CD4-positive, alpha-beta T cell treated with Interleukin-21 for 1 hour (primary cell): ENCODE measurements at places on chromosomes 4 and X.
A peak's percentile ranks its signal among the peaks of the same experiment; 100 is the strongest.

DNA sequence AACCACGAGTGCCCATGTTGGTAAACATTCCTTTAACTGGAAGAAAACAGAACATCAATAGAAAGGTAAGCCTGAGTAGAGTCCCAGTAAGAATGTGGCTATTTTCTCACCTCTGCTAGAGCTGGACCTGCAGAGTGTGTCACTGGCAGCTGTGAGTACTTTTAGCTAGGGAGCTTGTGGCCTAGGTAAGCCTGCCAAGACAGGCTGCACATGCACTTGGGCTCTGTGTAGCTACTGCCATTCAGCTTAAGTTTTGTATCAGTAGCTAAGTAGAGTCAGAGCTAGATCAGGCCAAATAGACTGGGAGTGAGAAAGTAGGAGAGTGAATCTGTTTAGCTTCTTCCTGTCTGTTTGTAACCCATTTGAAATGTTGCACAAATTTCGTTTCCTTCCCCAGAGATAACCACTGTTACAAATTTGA, 35.3 kb downstream of the RBPJ start:
- no peak for DNase-seq

DNA sequence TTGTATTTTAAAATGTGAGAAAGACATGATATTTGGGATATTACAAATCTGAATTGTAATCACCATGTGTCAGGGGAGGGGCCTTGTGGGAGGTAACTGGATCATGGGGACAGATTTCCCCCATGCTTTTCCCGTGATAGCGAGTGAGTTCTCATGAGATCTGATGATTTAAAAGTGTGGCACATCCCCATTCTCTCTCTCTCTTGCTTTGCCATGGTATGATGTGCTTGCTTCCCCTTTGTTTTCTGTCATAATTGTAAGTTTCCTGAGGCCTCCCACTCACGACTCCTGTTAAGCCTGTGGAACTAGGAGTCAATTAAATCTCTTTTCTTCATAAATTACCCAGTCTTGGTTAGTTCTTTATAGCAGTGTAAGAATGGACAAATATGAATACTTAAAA, 39.0 kb downstream of the CCDC158 start:
- DNase-seq, result no peak

DNA sequence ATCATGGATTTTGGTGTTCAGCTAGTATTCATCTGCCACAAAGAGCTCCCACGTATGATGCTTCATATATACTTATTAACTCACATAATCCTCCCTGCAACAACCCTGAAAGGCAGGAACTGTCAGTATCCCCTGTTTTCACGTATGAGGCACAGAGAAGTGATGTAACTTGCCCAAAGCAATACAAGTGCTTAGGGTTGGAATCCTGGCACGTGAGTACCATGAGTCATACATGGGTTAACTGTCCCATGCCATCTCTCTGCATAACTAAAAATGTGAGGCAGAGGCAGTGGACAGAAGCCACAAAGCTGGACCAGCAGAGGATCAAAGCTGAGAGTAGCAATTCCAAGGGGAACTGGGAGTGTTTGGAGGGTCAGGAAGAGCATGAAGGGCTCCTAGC, 35.7 kb upstream of the EGFL6 start:
- DNase-seq, result no peak

DNA sequence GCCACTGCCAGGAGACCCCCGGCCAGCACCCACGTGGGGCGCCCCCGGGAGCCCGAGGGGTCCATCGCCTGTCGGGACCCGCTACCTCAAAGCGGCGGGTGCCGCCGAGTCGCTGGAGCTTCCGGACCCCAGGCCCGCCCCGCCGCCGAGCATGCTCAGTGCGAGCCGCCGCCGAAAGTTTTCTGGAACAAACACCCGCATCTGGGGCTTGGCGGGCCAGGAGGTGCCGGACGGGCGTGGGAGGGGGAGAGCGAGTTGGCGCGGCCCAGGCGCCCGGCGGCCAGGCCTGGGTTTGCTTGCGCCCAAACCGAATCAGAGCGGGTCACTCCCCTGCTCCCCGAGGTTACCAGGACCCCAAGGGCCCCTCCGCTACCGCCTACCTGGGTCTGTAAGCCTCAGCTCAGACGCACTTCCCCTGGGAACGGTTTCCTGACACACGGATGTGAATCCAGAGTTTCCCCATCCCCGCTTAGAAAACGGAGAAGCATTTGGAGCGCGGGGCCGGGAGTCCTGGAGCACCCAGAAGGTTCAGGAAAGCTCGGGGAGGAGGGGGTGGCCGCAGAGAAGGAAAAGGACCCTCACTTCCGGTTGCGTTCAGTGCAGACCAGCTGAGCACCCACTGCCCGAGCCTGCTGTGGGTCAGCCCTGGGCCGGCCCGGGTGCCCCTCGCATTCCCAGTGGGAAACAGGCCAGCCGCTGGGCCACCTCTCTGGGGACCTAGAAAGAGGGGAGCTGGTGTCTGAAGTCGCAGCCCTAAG, at the start of gene EVC2:
TSS of gene EVC2 (minus strand) at position 111 of the 758 bp plus-strand sequence. CDS start at position 65, 46 bp downstream.
- DNase-seq, result peak; percentile 27

- no peak for DNase-seq
Observed at GRCh38 chrX:131607792-131608369, 64.0 kb downstream of the OR13H1 start.

GRCh38 chrX:123173833-123174232, 10.2 kb upstream of the GRIA3 start:
- DNase-seq, result no peak

DNA sequence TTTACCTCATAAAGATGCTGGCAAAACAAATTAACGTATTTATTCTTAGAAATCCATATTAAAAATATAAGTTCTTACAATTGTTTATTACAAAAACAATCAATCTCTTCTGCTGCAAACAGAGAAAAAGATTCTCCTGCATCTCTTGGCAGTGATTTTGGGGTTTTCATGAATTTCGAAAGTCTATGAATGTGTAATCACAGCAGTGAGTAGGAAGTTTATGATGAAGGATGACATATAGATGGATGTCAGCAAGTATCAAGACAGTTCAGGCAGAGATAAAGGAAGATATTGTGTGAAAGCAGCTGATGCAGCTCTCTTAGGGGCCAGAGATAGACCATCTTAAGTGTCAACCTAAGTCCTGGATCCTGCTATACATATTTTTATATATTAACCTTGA, 196.9 kb upstream of the BANK1 start:
- DNase-seq, result no peak

- no peak for DNase-seq
Observed at GRCh38 chr4:113634081-113634969, 127.2 kb downstream of the CAMK2D start.

DNA sequence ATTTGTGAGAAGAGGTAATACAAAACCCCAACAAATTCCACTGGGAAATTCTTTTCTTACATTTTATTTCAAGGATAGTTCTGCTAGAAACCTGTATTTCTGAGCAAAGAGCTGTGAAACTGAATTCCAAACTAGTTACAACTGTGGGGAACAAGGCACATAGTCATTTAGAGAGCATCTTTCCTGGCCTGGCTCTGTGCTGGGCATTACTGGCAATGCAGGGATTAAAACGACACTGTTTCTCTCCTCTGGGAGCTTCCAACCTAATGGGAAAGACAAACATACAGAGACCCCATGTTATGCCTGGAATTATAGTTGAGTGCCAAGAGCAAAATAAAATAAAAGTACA, 36.5 kb downstream of the SUPT20HL1 start:
- DNase-seq, result no peak

DNA sequence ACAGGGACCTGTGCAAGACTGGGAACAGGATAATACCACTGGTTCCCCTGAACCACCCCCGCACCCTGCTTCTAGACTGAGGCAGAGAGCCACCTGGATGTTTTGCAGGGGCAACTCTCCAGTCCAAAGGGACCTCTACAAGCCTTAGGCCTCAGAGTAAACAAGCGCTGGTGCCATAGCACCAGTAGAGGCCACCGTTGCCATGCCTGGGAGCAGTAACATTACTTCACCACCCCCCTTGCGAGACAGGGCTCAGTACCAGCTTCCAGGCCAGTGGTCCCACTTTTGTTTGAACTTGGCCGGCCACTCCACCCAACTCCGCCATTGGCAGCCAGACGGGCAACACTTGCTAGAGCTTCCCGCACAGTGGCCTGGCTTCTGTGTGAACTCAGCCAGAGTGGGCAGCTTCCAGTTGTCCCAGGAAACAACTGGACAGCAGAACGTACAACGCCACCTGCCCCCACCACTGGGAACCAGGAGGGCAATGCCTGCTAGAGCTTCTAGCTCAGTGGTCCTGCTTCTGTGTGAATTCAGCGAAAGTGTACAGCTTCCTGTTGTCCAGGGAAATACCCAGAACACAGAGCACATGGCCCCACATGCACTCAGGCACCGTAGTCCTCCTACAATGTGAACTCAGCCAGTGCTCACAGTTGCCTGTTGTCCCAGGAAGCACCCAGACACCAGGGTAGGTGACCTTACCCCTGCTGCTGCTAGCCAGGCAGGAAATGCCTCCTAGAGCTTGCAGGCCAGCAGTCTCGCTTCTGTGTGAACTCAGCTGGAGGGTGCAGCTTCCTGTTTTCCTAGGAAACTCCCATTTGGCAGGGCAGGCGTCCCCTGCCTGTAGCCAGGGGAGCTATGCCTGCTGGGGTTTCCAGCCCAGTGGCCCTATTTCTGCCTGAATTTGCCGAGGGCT, 39.9 kb upstream of the PCDH19 start:
- DNase-seq, result no peak

- no peak for DNase-seq
Observed at GRCh38 chrX:97682991-97683840, 799.5 kb downstream of the RPA4 start.

GRCh38 chrX:8288590-8288989, 117.5 kb upstream of the VCX2 start:
- no peak for DNase-seq

GRCh38 chr4:155900381-155900780, 3.1 kb upstream of the TDO2 start:
- DNase-seq, result no peak

DNA sequence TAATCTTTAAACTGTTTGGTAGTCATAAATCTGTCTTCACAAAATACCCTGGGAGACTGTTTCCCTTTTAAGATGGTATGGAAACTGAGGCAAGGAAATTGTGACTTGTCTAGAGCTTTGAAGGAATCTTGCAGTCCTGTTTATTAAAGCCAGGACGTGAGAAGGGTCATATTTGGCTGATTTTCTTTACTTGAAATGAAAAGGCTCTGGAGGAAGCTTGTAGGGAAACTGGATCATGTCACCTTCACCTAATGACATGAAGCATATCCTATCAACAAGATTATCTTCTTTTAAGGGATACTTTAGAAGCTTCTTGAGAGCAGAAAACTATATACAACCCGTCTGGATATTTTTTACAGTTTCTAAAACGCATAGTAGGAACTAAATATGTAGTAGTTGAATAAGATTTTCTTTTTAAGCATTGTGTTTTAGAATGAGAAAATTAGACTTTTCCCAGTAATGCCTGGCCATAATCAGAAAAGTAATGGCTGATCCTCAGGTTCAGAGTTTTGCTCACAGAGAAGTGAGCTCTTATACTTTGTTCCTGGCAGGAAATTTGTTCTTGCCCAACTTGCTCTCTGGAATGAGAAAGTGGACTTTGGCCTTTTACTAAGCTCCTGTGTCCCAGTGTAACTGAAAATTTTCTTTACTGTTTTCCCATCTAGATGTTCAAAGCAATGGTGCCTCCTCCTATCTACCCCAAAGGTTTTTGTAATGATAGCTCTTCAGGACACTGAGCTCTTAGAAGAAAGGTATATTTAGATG, 136.8 kb upstream of the AFF2 start:
- no peak for DNase-seq

DNA sequence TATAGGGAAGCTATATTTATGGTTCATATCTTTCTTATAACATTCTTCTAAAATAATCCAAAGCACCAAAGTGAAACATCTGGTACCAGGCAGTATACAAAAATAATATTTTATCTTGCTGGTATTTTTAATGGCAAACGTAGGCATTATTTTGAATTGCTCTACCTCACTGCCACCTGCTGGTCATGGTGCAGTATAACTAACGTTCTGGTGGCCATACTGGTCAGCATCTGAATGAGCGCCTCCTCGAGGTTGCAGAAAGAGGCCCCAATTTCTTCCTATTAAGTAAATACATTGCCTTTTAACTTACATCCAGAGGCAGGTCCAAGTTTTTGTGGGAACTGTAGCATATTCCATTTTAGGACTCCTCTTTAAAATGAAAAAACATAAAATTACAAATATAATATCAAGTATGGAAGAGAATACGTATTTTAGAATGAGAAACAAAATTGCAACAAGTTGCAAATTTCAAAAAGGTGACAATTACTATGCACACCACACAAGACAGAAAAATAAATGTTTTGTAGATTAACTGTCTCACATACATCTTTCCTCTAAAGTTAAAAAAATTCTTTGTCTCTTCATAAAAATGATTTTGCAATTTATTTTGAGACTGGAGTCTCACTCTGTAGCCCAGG, 22.9 kb upstream of the CWH43 start:
- peak; percentile 84 for DNase-seq

DNA sequence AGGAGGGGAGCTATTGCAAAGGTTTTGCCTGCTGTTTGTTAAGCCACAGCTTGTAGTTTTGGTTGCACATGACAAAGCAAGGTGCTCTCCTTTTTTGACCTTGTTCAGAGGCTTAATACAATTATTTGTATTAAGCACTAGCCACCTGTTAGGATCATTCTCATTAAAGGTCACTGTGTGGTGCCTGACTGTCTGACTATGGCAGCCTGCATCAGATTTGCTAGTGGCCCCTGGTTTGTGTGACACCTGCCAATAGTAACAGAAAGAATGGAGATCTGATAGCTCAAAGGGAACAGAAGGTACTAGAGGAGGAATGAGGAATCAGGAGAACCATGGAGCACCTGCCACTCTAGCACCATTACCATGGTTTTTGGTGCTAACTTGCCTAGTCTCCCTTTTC, 102.5 kb downstream of the POLA1 start:
- no peak for DNase-seq

DNA sequence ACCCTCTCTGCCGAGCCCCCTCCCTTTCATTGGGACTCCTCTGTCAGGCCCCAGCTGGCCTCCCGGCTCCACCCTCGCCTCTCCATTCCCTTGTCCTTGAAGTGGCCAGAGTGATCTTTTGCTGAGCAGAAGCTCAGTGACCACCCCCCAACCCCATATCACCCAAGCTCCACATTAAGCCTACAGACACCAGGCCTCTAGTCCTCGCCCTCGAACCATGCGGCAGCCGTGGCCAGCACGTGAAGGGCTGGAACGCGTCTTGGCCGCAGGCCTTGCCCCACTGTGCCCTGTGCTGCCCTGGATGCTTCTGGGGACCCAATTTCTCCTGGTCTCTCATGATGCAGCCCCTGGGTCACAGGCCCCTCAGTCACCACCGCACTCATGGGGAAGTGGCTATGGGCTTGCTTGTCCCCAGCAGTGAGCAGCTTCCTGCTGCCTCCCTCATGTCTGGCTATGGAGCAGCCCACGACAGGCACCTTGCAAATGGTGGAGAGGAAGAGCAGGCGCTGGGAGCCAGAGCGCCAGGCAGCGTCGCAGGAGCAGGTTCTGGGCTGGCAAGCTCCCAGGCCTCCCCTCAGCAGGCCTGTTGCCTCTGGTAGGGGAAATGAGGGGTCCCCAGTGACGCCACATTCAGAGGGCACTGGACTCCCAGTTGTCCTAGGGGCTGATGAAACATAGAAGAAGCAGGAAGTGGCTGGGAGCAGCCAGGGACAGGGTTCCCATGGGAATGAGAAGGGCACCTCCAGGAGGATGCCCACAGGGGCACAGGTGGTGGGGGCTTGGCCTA, 757 bp upstream of the SRPK3 start:
- DNase-seq, result no peak
